Lower leg skin (tissue), 4 donors: ENCODE measurements at places on chromosomes 3 and 15. TPM values are rescaled to one million over a fixed set of nuclear protein-coding genes. Genes with fewer than 3 reads are reported as not detected.

DNA sequence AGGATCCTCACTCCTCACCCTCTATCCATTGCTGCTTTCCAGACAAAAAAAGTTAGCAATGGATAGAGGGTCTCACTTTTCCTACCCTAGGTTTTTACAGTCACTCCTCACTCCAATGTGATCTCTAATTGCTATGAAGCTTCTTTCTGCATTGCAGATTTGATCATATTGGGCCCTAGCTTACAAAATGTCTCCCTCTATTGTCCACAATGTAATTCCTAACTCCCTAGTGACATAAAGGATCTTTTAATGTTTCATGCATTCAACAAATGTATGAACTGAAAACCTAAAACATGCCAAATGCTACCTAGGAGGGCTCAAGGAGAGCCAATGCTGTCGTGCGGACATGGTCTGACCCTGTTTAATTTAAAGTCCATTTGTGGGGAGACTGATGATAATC lies 234.8 kb downstream of the CADM2 start:
- no peak for DNase-seq

GRCh38 chr3:42550250-42550649 lies 31.5 kb downstream of the SEC22C start:
- DNase-seq, result no peak

- no peak for DNase-seq
These were observed 55.7 kb downstream of the TNIK start for GRCh38 chr3:171404376-171404967.

DNA sequence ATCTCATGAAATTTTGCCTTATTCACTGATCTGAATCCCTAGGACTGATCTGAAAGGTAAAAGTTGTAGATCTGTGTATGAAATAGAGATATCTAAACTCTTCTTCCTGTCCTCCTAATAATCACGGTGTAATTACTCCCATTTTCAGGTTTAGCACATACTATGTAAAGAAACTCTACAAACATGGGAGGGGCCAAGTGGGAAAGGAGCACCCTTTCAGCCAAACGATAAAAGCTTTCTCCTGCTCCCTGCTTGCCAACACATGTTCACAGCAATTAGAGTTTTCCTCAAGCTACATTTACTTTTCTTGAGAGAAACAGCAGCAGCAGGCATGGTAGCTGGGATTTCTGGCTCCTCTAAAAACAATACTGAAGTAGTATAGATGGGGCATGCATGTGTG lies 71.6 kb downstream of the CHAC1 start:
- no peak for DNase-seq

- no peak for DNase-seq
These were observed 6.7 kb downstream of the ARGFX start for GRCh38 chr3:121574449-121574848.

GRCh38 chr3:184545769-184546168 lies 15.8 kb upstream of the EPHB3 start:
- no peak for DNase-seq

DNA sequence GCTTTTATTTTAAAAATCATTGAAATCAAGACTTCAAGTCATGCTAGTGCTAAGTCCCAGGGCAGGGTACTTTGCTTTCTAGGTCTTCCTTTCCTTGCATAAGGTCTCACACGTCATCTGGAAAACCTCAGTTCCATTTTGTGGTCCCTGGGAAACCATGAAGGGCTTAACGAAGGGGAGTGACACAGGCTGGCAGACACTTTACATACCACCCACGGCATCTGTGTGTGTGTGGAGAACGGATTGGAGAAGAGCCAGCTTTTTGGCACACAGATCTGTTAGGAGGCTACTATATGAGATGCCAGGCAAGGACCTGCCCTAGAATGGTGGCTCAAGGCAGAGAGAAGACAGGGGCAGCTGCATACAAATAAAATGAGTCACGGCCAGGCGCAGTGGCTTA lies 107.5 kb upstream of the NSMCE3 start:
- DNase-seq, result no peak

- DNase-seq, result no peak
These were observed 385.9 kb upstream of the BCHE start for GRCh38 chr3:166223120-166223519.

NEK10 gene
- 1.7 TPM for total RNA-seq

GOLGA6B gene
- 0.15 TPM for total RNA-seq

USP19 gene
- 82.6 TPM for total RNA-seq

ZNF609 gene
- total RNA-seq, result 30.5 TPM

MB21D2 gene
- 11.8 TPM for total RNA-seq

UBL7 gene
- total RNA-seq, result 54.4 TPM
